NCI-H1417 (cell line): ENCODE measurements at places on chromosomes 1 and 21.

GRCh38 chr1:99424087-99424486 is 159.8 kb downstream of the PLPPR4 start:
- no peak for DNase-seq

GRCh38 chr21:43805275-43805800 is 16.0 kb downstream of the RRP1 start:
- no peak for DNase-seq

GRCh38 chr1:212555426-212555825 is 53.1 kb upstream of the ATF3 start:
- DNase-seq: no peak

DNA sequence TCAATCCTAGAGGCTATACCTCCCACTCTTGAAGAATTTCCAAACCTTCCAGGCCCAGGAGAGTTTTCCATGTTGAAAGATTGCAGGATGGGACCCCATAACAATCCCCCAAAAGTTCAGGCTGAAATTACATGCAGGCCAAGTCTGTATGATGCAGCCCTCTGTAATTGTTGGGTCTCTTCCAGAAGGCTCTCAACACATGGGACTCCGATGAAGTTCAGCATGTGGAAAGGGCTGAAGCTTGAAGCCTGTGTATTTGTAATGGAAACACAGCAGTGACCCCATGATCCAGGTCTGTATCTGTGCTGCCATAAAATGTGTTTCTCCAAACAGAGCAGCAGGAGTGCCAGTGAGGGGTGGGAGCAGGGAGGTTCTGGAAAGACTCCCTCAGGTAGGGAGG is 202.5 kb upstream of the LYPLAL1 start:
- no peak for DNase-seq

GRCh38 chr1:17696417-17697301 is 58.5 kb upstream of the ACTL8 start:
- DNase-seq: no peak

DNA sequence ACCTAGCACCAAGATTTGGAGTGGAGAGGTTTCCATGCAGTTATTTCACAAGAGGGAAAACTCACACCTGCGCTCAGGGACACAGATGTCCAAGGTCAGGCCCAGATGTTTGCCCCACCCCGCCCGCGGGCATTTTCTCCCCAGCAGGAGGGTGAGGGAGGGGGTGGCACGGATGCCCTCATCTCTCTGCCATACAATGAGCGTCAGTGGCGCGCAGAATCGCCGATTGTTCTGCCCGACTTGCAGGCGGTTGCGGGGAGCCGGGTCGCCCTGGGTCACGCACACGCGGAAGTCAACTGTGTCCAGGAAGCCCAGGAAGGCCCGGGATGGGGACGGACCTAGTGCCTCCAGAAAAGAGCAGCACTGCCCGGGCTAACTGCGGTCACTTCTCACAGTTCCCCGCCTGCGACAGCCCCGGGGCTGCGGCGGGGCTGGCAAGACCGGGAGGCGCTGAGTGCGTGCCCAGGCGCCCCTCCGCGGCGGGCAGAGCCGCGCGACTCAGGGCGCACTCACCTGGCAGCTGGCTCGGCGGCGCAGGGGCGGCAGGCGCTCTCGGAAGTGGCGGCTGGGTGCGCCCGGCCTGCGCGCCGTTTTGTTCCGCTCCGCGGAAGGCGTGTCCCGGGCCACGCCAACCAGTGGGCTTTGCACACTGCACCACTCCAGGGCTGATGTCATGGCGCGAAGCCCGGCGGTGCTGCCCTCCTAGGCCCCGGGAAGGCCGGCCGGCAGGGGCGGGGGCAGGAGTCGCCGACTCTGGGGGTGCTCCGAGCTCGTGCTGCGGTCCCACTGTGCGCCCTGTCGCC is at the start of gene CSRP1:
CSRP1 (minus strand) TSS at position 567 of the 803 bp plus-strand sequence. CDS start 10,820 bp downstream, outside the sequence.
- DNase-seq: peak; percentile 90

- DNase-seq: peak; percentile 98
These were observed at the start of gene DHDDS for GRCh38 chr1:26431979-26432695. TSS of gene DHDDS (plus strand) at chr1:26432321. CDS start at chr1:26432946, 625 bp downstream.

GRCh38 chr1:227889047-227889862 is 58.5 kb downstream of the WNT9A start:
- no peak for DNase-seq

- no peak for DNase-seq
These were observed 29.9 kb downstream of the MRAP start for GRCh38 chr21:32328595-32328994.

GRCh38 chr1:152182944-152183361 is 23.9 kb upstream of the RPTN start:
- no peak for DNase-seq

- no peak for DNase-seq
These were observed 75.2 kb downstream of the BEND5 start for GRCh38 chr1:48701445-48701844.

- DNase-seq: no peak
These were observed 313.0 kb upstream of the PLXNA2 start for GRCh38 chr1:208557046-208557722.

- no peak for DNase-seq
These were observed 14.7 kb downstream of the BEND5 start for GRCh38 chr1:48761986-48762385.

- DNase-seq: no peak
These were observed 14.7 kb downstream of the ATPAF1 start for GRCh38 chr1:46653405-46653958.

GRCh38 chr1:243718893-243719292 is 131.2 kb downstream of the AKT3 start:
- no peak for DNase-seq

GRCh38 chr1:46806196-46807020 is 7.6 kb downstream of the CYP4B1 start:
- DNase-seq: no peak

GRCh38 chr1:86833461-86834215 is 80.3 kb downstream of the SELENOF start:
- DNase-seq: peak; percentile 70

GRCh38 chr1:233668725-233669294 is 54.9 kb downstream of the KCNK1 start:
- no peak for DNase-seq

DNA sequence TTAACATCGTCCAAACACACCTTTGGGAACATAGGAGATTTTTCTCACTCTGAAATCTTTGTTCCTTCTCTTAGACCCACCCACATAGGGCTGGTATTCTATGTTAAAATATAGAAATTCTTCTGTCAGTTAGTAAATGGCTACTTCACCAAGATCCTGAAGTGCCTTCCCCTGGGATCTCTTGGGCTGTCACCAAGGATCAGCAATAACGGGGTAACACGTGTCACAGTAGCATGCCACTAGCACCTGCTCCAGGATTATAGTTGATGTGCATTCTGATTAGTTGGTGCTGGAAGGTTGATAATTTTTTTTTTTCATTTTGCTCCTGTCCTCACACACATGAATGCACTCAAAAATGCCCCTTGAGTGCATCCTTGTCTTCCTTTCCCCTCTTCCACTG is 298.7 kb downstream of the NTNG1 start:
- DNase-seq: peak; percentile 30

DNA sequence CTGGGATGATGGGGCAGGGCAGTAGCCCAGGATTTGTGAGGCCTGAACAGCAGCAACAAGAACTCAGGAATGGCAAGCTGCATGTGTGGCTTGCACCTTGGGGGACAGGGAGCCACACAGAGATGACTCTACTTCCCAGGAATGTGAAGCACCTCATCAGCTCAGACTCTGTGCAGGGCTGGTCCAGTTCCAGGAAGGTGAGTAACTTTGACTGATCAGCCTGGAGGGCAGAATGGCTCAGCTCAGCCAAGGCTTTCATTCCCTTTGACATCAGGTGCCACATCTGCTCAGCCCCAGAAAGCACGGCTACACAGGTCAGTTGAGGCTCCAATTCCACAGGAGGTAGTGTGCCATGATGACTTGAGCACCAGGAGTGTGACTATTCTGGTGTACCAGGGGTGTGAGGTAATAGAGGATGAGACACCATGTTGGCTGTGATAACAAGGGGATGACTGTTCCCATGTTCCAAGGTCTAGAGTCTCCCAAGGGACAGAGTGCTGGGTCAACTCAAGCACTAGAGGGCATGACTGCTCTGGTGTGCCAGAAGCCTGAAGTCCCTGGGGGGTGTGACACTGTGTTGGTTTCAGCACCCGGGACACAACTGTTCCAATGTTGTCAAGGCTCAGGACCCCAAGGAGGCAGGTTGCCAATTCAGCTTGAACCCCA is 625.8 kb upstream of the ADGRL2 start:
- DNase-seq: no peak

DNA sequence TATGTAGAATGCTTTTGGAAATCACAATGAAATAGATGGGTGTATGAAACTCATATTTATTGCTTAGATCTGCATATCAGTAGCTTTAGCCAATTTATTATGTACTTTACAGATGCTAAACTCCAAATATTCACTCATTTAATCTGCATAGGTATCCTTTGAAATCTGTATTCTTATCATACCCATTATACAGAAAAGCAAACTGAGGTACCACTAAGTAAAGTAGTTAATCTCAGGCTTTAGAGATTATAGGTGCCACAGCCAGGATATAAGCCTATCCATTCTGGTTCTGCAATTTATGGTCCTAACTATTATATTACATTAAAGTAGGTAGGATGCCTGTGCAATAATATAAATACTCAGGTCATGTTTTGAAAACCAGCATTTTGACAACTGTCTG is 369.4 kb downstream of the NCAM2 start:
- DNase-seq: no peak

GRCh38 chr1:224799083-224799482 is 130.4 kb upstream of the DNAH14 start:
- no peak for DNase-seq
